Uterus (tissue), 4 donors: ENCODE measurements at places on chromosomes 6 and 20. TPM values are rescaled to one million over a fixed set of nuclear protein-coding genes. Genes with fewer than 3 reads are reported as not detected.

DNA sequence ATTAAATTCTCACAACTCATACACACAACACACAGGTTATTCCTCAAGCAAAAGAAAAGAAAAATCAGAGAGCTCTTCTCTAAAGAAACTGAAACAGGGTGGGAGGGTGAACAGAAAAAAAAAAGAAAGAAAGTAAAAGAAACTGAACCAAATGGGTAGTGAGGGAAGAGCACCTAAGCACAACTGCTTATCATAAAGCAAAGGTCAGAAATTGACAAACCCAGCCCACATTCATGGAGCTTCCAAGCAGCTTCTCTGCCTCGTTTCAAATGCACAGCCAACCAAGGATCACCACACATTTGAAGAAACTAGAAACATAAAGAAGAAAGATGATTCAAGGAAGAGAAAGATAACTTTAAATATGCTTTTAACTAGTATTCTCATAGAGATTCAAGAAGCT lies 90.5 kb downstream of the RNGTT start:
- no peak overlapping the region for H3K27ac ChIP-seq
- H3K36me3 ChIP-seq = no peaks in the 10 kb centered on the region
- no peaks in the 10 kb centered on the region for H3K27me3 ChIP-seq
- no peaks in the 10 kb centered on the region for H3K4me1 ChIP-seq

DNA sequence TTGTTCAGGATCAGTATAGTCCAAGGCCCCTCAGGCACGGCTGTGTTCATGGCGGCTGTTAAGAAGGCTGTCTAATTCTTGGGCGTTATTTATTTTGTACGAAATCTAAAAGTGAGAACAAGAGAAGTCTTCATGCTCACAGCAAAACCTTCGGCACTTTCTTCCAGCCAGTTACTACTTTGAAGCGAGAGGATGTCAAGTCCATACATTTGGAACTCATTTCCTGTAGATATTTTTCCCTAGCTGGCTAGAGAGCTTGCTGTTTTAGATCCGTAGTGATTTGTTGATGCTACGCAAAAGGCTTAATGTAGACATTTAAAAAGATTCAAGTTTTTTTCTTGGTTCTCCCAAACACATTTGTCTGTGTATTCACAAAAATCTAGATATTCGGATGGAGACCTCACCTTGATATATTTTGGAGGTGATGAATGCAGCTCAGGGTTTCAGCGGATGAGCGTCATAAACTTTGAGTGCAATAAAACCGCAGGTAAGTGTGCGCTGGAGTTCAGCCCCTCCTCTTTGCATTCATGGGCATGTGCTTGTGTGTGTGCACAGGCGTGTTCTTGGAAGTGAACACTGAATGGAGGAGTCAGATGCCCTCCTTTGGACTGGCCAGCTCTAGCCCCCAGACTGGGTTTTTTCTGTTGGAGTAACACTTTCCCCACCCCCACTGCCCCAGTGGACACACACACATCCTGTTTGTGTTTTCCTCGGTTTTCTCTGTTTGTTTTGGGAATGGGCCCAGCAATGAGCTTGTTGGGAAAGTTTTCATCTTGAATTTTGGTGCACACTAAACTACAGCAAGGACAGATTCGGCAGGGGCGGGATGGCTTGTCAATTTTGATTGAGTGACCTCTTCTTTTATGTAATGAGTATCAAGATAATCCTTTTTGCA lies 65.4 kb downstream of the IGF2R start:
- H3K4me3 ChIP-seq = no peak overlapping the region
- no peak for DNase-seq
- no peaks in the 10 kb centered on the region for H3K27me3 ChIP-seq
- no peak overlapping the region for H3K27ac ChIP-seq
- no peaks in the 10 kb centered on the region for H3K4me1 ChIP-seq

GRCh38 chr20:47380481-47380880 lies 24.0 kb upstream of the ZMYND8 start:
- no peak overlapping the region for H3K4me3 ChIP-seq
- no peaks in the 10 kb centered on the region for H3K4me1 ChIP-seq
- peak overlapping the region; percentile 52 for H3K27ac ChIP-seq
- DNase-seq = no peak
- no peaks in the 10 kb centered on the region for H3K27me3 ChIP-seq

DNA sequence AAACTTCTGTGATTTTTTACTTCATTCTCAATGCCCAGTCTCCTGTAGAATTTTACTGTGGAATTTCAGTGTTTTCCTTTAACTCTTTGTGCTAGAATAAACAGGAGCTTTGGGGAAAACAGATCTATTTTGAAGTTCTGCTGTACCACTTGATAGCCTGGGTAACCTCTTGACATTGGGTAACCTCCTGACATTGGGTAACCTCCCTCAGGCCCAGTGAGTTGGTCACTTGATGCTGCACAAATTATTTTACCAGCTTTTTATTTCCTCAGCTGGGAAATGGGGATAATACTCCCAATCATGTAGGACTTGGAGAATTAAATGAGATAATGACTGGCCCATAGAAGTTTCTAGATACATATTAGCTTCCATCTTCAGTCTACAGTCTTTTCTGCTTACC lies 137.3 kb upstream of the TOP1 start:
- no peak overlapping the region for H3K27ac ChIP-seq
- no peaks in the 10 kb centered on the region for H3K27me3 ChIP-seq
- H3K4me3 ChIP-seq = no peak overlapping the region
- no peak for DNase-seq
- H3K4me1 ChIP-seq = no peaks in the 10 kb centered on the region

DNA sequence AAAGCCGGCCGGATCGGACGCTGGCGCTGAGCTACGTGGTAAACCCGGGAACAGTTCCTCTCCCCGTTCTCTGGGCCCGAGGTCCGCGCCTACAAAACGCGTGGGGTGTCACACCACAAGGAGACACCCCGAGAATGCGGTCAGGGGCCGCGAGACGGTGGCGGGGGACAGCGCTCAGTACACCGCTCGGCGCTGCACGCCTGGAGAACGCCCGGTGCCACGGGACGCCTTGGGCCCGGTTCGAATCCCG lies 670 bp downstream of the NCOA5 start:
- peak overlapping the region; percentile 89 for H3K4me3 ChIP-seq
- no peaks in the 10 kb centered on the region for H3K4me1 ChIP-seq
- no peaks in the 10 kb centered on the region for H3K36me3 ChIP-seq
- DNase-seq = no peak
- no peaks in the 10 kb centered on the region for H3K27me3 ChIP-seq

Gene BTN1A1
- 0.07 TPM for total RNA-seq
